GM12891 (cell line): ENCODE measurements at places on chromosomes 11 and 22.

DNA sequence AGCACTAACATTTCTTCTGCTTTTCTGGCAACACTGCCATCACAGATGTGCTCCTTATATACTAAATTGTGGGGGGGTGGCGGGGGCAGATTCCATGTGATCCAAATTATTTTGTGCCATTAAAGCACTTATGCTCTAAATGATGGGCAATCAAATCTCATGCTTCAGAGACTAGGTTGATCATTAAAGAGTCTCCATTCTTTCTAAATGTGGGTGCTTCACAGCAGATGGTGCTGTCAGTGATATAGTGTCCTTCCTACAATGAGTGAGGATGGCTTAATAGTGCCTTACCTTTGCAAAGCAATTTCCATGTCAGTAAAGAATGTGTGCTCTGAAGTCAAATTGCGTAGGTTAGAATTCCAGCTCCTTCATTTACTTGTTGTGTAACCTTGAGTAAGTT is 589.8 kb downstream of the ETS1 start:
- no peak for DNase-seq

- DNase-seq: no peak
Observed at GRCh38 chr11:86360775-86361395, 13.8 kb upstream of the CCDC81 start.

GRCh38 chr11:29333993-29334775 is 682.6 kb downstream of the KCNA4 start:
- no peak for DNase-seq

DNA sequence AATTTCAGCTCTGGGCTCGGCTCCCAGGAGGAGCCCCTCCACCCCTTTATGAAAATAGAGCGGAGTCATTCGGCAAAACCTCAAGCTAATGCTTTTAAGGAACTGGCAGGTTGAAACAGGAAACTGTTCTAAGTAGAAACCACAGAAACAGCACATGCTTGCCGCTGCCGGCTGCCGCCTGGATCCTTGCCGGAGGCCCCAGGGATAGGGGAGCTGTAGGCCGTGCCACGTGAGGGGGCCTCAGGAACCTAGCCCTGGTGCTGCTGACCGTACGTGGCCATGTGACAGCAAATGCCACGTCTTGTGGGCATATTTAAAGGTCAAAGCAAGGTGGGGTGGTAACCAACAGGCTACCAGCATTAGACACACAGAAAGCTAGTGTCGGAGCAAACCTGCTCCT is 77.9 kb upstream of the TIMP3 start:
- DNase-seq: peak; percentile 41

DNA sequence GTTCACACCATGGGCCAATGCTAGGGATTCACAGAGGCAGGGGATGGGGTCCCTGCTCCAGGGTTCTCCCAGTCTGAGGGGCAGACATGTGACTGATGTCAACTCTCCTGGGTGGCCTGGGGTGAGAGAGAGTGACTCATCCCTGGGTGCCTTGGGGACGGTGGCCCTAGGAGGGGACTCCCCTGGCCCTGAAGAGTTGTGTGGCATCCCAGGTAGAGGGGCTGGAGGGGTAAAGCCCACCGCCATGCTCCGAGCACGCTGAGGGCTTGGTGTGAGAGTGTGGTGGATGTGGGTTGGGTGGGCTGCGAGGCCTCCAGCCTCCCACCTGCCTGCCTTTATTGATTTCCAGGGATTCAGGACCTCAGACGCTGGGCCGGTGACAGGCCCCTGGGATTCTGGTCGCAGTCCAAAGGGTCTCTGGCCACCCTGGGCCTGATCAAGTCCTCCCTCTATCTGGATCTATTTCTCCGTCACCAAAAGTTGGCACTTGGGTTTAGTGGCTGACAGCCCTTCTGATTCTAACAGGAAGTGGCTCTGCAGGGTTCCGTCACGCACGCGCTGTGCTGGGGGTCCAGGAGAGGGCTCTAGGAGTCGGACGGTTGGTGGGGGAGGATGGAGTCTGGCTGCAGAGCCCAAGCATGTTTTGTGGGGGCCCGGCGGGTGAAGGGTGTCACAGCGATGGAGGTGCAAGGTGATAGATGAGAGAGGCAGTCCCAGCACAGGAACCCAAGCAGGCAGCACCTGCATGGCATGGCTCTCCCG is 27.3 kb upstream of the WNT7B start:
- DNase-seq: no peak
